ENCODE measurements at places on chromosomes 4 and X.

DNA sequence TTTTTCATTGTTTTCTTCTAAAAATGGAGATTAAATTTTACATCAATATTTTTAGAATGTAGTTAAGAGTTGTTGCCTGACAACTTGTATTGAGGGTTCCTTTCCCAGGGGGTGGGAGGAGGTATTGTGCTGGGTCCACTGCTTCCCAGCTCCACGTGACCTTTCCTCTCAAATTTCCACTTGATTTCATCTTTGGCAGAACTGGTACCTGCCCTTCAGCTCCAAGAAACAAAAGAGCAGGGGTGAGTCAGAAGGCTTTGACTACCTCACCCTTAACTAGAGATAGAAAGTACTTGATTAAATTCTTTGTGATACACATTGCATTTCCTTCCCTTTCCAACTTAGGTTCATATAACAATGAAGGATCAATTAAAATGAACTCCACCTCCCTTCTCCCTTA, 19.7 kb downstream of the TRIM2 start:
- peak; percentile 41 for DNase-seq

DNA sequence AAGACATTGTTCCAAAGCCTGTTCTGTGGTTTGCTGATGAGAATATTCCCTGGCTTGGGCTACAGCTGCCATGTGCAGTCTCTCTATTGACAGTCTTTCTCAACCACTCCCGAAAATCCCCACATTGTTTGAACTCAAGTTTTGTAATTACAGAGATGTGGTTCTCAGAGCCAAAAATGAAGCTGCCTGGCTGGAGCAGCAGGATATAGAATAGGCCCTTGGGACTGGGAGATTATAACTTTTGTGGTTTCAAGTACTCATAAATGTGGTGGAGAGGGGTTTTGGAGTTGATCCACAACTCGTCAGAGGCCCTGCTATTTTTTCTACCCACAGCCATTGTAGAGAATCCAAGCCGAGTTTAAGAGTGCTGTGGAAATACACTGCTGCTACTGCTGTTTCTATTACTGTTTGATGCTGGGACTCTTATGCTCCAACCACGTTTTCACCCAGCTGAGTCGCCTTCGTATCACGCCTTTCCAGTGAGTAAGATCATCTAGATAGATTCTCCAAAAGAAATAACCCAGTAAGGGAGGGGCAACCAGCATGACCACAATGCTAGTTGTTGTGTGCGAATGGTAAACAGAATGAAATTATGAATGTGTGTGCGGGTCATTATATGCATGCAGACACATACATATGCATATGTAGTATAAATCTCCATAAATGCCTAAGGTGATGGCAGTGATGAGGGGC, 57.1 kb upstream of the ATXN3L start:
- peak; percentile 96 for DNase-seq

DNA sequence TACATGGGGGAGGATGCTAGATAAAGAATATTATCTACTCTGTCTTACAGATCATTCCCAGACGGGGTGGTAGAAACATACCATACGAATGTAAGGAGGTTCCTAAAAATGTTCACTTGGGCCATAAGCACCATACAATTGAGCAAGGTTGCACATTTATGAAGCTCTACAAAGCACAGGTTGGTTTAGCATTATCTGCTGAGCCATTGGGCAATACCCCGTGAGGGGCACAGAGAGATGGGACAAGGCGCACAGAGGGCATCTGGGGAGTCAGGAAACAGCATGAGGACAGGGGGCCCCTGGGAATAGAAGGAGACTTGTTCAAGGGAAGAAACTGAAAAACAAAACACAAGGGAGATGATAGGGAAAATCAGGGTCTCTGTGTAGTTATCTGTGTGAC, 305.3 kb downstream of the TRIML1 start:
- DNase-seq = no peak

DNA sequence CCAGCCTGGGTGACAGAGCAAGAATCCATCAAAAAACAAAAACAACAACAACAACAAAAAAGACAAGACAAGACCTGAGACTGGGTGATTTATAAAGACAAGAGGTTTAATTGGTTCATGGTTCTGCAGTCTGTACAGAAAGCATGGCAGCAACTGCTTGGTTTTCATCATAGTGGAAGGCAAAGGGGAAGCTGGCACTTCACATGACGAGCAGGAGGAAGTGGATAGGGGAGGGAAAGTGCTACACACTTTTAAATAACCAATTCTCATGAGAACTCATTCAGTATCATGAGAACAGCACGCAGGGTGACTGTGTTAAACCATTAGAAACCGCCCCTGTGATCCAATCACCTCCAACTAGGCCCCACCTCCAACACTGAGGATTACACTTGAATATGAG, 28.4 kb upstream of the SLC10A7 start:
- DNase-seq = no peak

DNA sequence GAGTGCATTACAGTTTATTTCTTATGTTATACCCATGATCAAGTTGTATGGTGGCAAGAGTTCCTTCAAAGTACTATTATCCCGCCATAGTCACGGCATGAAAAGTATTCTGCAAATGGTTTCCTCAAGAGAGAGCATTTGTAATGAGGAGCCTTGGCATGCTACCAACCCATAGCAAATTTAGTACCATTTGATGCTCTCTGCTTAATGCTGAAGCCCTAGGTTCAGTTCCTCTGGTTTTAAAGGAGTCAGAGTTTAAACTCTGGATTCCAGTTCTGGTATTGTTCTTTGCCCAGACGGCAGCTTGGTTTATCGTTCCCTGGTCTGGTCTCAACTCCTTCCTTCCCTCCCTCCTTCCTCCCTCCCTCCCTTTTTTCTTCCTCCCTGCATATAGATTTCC, 371.3 kb downstream of the BMPR1B start:
- DNase-seq = peak; percentile 76

- DNase-seq = no peak
These were observed at the start of gene NXF3 for GRCh38 chrX:103092942-103093341. NXF3 (minus strand) TSS chrX:103093143; CDS start chrX:103093023, 120 bp downstream.

GRCh38 chr4:38310446-38311043, 350.3 kb downstream of the PTTG2 start:
- peak; percentile 48 for DNase-seq

DNA sequence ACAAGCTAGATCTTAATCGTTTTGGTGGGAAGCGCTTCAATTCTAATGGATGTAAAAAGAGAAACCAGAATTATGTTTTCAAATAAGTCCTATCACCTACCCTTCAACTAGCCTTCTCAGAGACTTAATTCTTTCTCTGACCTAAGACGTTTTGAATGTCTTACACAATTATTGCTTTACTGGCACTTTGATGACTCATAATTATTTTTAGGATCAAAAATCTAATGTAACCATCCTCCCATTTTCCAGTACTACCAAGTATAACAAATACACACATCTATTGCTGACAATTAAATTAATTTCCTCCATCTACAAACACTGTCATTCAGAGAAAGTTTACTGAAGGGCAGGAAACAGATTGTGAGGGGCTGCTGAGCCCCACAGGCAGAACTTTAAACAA, 108.6 kb downstream of the PPP3CA start:
- peak; percentile 59 for DNase-seq

Data from astrocyte of the spinal cord (primary cell).